ENCODE measurements at places on chromosomes 12 and 14.

DNA sequence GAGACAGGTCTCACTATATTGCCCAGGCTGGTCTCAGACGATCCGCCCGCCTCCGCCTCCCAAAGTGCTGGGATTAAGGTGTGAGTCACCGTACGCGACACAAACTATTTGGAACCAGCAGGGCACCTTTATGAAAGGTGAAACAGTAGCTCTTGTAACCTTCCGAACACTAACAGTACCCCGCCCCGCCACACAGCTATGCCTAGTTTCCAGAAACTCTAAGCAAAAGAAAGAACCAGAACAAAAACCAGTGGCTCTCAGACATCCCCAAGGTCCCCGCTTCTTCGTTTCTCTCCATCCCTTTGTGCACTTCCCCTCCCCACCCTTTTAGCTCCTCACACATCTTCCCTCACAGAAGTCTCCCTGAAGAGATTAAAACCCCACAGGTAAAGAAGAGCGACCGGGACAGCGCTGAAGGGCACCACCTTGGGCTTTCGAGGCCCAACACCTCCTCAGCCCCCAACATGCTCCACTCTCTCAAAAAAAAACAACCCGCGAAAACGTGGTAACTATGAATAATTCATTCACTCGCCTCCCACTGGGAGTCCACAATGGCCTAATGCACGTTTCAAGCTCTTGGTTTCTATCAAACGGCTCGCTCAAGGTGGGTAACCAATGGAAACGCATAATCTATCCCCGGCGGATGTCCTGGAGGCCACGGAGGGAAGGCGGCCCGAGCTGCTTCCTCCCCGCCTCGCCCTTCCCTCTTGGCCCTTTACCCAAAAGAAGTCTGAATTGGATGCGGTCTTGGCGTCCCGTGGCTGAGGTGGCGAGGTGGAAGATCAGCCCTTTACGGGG, 877 bp downstream of the BAG5 start:
- peak; percentile 73 for DNase-seq

- no peak for DNase-seq
Observed at GRCh38 chr14:104579507-104579906, at the start of gene C14orf180. C14orf180 (plus strand) TSS chr14:104579764; CDS start chr14:104586431, 6,667 bp downstream.

DNA sequence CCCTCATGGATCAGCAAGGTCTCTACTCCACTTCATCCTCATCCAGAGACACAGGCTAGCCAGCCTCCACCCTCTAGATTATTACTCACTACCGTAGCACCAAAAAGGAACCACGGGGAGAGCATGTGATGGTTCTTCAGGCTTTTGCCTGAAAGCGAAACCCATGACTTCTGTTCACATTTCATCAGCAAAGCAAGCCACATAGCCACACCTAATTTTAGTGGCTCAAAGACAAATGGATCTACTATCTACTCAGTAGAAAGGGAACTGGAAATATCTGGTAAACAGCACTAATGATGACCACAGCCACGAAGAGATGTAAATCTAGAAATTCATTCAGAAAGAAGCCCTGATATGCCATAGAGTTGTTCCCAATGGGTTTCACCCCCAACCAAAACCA, 51.4 kb downstream of the VCPKMT start:
- peak; percentile 94 for DNase-seq

DNA sequence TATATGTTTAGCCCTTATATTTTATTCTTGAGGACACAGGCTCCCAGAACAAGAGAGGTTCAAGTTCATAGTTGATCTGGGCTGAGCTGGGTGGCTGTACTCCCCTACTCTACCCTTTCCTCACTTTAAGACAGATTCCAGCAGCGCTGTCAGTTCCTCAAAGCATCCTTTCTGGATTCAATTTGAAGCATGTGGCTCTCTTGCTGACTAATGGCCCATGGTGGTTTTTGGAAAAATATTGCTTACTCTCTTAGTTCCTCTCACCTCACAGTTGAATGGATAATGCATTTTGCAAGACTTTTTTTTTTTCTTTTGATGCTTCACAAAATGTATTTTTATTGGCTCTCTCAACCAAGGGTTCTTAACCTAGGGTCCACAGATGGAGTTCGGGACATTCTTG, 4.1 kb downstream of the PELI2 start:
- no peak for DNase-seq

DNA sequence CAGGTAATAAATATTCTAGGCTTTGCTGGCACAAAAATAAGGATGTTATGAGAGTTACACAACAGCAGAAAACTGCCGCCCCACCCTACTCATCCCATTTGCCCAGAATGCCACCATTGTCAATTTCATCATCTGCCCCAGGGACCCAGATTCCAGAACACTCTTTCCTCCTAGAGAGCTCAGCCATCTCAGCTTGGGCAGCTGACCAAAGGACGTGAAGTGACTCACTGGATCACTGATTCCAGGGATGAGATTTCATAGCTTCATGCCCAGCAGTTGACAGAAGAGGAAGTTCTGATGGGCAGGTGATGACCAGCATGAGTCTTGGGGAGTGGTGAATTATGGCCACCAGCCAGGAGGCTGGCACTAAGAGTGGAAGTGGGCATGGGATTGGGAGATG, 450.3 kb downstream of the RMST start:
- no peak for DNase-seq

DNA sequence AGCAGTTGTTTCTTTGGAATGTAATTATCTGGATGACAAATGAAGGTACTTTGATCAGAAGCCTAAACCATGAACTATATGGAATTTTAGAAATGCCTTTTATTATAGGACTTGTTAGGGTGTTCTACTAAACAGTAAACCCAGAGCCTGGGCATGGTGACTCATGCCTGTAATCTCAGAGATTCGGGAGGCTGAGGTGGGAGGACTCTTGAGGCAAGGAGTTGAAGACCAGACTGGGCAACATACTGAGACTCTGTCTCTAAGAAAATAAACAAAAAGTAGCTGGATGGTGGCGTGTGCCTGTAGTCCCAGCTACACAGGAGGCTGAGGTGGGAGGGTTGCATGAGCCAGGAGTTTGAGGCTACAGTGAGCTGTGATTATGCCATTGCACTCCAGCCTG, 23.9 kb downstream of the PALS1 start:
- DNase-seq = no peak

DNA sequence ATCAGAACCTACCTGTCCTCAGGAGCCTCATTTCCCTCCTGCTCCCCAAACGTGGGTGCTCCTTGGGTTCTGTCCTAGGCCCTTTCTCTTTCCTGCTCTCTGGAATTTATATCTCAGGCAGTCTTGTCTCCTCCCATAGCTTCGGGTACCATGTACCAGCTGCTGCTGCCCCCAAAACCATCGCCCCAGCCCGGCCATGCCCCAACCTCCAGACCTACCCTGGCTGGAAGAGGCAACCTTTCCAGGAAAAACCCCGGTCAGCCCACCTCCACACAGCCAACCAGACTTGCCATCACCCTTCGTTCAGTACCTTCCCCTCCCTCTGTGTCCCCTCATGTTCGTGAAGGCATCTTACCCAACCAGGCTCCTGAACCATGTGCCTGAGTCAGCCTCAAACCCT, 165.1 kb downstream of the CALM1 start:
- DNase-seq = no peak

DNA sequence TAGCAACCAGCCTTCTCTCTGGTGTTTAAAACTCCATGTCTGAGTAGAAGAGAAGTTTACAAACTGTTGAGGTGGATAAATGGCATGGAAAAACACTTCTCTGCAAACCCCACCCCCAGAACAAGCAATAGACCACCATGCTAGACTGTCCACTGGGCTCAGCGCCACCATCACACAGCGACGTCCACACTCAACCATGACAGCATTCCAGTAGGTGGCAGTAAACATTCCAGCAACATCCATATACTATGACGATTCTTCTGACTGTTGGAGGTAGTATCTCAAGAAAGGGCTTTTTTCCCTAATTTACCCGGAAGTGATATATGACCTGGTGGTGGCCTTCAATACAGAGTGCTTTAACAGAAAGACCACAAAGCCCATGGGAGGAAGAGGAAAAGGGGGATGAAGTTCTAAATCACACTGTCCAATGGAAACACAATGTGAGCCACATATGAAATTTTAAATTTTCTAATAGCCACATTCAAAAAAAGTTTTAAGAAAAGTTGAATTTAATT, 152.2 kb downstream of the SLC15A4 start:
- no peak for DNase-seq

DNA sequence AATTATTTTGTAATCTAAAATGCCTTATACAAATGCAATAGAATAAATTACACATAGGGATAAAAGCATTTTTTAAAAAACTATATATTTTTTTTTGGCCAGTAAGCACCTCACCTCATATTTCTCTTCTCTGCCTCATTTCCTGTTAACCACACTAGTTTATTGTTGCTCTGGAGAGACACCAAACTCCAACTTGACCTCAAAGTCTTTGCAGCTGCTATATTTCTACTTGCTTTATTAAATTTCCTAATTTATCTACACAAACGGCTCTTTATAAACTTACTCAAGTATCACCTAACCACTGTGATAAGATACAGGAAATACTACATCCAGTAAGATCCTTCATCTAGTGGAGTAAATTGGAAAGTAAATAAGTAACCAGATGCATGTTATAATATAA, 622.3 kb downstream of the C12orf50 start:
- DNase-seq = no peak

DNA sequence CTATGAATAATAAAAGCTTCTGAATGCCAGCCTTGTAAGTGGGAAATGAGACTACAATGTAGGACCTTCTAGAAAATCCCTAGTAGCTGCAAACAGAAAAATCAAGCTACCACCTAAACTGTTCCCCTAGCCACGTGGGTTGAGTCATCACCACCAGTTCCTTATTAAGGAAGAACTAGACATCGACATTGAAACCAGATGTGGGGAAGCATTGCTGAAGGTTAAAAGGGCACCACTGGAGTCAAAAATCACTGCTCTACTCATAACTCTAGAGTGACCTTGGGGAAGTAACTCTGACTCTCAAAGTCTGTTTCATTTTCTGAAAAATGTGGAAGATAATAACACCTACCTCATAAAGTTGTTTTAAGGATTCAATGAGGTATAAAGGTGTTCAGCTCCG, 9.4 kb upstream of the CNIH1 start:
- DNase-seq = peak; percentile 21

DNA sequence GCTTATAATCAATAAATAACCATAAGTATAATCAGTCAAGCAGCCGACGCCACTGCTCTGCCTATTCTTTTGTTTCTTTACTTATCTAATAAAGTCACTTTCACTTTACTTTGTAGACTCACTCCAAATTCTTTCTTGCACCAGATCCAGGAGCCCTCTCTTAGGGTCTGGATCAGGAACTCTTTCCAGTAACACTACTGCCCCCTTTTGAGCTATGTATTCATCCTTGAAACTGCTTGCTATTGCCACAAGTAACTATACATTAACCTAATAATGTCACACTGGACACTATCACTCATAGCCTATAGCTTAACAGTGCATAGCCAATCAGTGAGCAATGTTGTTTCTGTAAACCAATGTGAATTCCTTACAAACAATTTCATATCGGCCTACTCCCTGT, 2.8 kb upstream of the NID2 start:
- no peak for DNase-seq

- no peak for DNase-seq
Observed at GRCh38 chr12:101764051-101764792, 25.0 kb upstream of the SYCP3 start.

DNA sequence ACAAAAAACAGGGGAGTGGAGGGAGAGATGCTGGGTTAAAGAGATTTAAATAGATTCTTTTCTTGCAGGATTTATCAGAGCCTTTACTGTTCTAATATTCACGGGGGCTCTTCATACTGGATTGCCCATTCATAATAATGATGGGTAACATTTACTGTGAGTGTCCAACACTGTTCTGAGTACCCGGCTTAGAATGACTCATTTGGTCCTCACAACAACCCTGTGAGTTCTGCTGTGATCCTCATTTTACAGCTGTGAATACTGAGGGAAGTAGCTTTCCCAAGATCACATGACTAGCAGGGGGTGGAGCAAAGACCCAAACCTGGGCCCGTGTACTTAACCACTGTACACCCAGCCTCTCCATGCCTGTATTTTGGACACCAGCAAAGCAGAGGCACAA, 113.4 kb downstream of the NT5DC3 start:
- no peak for DNase-seq

- DNase-seq = peak; percentile 10
Observed at GRCh38 chr12:75862692-75863471, 168.7 kb downstream of the PHLDA1 start.

All from activated CD4-positive, alpha-beta T cell treated with anti-CD3 and anti-CD28 coated beads, Interleukin-2, Interleukin-6, amounts not matched to agents 100 ng/mL and 50 ng/mL, durations not matched to agents 16 hours and 8 hours (primary cell).